Stimulated activated CD4-positive, alpha-beta T cell treated with anti-CD3 and anti-CD28 coated beads, Interleukin-12 subunit alpha, Interleukin-12 subunit beta, amount 100 ng/mL, for 48 hours (primary cell): ENCODE measurements at places on chromosomes 2 and 18.

DNA sequence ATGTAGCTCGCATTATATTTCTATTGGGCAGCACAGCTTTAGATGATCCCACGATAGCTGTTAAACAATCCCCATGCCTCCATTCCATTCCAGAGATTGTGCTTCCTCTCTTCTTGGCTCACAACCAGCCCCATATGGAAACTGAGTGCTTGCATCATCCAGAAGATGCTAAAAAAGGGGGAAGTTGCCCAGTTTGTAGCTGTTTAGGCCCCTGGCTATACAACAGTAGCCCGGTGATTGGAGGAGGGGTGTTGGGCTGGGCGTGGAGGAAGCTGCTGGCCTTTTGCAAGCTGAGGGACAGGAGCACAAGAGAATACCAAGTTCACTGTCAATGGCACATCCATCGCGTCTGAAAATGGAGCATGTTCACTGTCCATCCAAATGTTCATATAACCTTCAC is 360.2 kb downstream of the ALK start:
- DNase-seq: no peak

DNA sequence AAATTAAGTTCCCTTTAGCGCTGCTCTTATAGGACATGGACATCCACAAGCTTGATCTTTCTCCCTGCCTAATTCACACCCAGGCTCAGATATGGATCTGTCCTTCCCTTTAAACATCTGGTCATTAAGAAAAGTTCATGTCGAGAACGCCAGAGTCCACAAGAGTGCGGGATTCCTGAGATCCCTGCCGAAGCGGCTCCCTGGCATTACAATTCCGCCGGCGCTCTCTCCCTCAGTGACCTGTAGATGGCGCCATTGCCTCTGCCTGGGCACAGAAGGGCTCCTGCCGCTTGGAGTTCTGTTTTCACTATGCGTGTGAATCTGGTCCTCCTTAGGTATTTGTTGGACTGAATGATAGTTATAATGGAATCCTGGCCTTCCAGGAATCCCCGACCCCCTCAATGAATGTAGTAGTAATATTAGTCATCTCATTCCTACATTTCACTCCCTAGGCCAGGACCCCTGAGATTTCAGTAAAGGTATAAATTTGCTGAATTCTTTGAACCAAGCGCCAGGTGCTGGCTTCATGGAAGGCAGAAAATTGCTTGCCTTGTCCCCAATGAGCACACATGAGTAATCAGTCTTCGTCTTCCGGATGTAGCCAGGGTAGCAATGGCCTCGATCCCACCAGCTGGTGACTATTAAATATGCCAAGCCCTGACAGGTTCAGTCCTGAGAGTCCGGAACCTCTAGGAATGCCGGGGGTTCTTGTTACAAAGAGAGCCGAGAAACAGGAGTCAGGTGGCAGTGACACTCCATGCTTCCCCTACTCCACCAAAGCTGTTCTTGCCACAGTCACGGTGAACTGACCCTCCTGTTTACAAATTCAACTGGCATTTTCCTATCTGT is 26.4 kb upstream of the CD207 start:
- peak; percentile 65 for DNase-seq

DNA sequence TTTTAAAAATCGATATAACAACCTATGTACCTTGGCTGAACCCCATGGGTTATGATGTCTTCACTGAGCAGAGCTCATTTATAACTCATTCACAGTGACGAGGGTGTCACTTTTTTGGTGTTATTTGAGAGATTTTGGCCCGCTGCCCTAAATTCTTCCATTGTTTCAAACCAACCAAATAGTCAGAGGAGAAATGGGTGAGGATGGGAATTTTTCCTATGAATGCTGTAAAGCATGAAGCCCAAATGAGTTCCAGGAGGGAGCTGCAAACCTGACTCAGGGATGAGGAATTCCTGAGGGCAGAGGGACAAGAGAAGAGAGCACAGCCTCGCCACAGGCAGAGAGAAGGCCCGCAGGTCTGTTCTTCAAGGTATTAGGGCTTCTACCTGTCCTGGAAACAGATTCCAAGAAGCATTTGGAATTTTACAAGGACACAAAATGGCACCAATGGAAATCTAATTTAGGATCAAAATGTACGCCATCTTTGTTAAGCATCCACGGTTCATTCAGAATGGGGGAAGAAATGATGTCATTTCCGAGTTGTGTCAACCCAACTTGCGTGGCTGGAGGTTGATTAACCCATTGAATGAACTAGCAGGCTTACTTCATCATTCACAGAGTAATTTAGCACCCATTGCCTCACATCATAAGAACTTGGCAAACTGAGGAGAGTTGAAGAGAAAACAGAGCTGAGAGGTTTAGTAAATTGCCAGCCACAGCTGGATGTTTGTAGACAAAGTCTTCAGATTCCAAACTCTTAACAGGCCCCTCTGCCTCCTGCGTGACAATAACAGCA is 133.5 kb downstream of the LAMA3 start:
- DNase-seq: no peak

DNA sequence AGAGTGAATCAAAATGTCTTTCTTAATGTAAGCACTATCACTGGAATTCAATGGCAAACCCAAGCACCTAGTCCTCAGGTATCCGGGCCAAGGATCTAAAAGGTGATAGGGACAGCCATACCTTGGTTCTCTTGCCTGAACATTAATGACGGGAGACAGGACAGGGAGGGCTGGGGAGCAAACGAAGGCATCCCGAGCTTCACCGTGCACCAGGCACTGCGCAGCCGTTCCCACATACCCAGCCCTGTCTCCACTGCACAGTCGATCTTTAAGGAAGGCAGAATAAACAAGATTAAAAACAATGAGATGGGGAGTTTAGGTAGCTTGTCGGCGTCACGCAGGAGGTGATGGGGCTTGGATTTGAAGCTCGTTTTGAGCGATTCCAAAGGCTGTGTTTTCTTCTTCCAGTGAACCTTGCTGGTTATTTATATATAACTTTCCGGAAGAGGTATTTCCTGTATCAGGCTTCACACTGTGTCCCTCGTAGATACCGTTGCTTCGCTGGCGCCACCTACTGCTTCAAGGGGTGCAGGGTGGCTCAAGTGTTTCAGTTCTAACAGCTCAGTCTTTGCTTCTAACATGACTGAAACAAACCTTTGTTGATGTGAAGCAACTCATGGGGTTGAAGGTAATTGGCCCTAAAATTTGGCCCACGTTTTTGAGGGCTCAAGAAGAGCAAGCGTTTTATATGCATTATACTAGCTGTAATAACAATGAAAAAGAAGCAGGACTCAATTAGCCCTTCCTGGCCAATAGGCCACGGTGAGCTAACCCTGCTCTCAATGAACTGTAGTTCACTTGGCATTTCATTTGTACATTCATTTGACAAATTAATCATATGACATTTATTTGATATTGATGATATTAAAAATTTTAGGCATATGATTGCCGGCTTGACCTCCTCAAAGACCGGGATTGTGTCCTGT is 77.4 kb downstream of the DCDC2C start:
- peak; percentile 55 for DNase-seq

DNA sequence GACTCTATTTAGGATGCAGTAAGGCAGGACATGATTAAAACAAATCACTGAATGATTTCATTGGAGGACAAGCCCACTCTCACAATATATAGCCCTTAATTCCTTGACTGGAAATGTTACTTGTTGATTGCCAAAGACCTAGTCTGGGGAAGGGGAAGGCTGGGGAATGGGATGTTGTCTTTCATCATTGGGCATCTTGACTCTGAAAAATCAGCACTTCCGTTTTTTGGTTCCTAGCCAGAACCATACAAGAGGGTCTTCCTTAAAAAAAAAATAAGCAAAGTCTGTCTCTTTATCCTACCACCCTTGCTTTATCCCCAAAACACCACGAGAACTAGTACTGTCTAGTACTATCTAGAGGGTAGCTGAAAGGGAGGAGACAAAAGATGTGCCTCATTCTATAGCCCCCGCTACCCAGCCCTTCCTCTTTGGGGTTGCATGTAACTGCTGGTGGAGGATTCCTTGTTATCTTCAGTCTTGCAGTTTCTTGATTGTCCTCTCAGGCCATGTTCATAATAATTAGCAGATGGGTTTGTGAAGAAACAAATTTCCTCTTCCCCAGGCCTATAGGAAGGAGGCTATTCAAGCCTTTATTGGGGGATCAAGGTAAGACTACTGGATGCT is 55.8 kb downstream of the NEMP2 start:
- DNase-seq: no peak

GRCh38 chr2:203500951-203501350 is 34.1 kb downstream of the RAPH1 start:
- no peak for DNase-seq

DNA sequence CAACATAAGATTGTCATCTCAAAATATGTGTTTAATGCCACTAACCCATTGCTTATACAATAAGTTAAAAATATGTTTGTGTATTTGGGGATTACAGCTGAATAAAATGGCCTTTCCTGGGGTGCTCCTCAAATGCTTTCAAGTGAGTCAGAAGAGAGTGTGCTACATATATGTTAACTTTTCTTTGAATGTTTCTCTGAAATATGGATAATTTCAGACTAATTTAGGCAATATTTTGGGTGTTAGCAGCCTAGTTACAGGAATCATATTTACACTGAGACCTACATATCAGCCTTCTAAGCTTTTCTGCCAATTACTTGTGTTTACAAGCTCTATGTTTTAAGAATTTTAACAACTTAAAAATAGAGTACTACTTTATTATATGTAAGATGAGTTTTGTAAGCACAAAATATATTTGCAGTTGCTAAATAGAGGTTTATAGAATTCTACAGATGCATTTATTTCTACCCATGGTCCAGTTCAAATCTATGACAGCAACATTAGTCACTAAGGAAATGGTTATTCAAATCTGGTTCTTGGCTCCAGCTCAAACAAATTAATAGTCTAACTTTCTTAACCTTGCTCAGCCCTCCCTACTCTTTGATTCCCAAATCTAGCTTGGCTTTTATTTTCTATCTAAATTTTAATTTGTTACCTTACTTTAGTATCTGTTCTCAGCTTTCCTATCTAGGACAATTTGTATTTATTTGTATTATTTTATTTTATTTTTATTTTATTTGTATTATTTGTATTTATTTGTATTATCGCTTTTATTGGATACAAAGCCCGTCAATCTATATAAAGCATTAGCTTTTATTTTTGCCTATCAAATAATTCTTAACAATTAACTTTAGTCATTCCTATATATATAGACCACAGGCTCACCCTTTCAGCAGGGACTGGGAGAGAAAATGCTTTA is 48.9 kb downstream of the FSIP2 start:
- DNase-seq: no peak

DNA sequence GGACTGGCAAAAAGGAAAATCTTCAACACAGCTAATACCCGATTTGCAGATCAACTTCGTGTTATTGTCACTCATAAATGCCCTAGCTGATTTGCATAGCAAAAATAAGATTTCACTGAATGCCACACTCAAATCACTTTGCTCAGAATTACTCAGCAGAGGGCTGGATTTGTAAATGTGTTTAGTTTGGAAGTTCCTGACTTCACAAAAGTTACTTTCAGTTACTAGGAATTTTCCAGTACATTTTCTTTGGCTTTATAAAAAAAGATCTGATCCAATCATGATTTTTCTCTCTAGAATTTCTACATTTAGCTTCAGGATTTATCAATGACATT is 433.3 kb upstream of the ID2 start:
- no peak for DNase-seq

- DNase-seq: no peak
These were observed 27.2 kb upstream of the CDH2 start for GRCh38 chr18:28204154-28204553.

DNA sequence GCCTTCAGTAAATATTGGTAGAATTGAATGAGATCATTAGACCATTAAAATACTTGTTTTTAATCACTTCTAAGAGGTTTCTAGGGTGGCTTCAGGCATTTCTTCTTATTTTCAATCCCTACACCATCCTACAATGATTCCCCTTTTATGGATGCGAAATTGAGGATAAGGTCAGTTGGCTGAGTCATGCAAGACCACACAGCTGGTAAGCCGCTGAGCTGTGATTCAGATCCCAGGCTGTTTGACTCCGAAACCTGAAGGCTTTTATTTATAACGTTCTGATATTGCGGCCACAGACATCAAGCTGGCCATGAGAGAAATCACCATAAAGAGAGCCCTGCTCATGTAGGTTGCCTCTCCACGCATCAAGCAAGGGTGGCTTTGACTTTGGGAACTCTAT is 133.4 kb downstream of the VAPA start:
- DNase-seq: no peak

DNA sequence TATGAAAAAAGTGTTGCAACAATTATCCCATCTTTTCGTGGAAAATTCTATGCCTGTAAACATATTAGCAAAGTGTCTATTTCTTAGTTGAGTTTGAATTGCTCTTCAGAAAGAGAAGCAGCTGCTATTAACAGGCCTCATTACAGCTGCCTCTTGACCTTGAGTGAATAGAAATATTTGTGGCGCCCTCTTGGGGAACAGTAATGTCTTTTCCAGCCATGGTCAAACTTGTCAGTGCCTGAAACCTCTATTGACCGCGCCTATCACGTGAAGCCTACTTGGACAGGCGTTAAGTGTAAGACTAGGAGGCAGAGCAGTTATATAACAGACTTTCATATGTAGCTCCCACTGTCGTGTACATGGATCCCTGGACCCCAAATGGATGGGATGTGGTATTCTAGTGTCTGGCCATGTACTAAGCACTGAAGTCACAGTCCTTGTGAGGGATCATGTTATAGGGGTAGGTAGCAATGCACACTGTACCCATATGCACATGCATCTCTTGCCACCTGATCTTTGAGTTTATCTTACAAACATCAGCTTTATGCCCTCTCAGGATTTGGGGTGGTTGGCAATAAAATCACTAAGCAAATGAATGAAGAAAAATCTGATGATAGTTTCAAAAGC is 245.0 kb downstream of the PTGR3 start:
- no peak for DNase-seq
